NCI-H226 (cell line): ENCODE measurements at places on chromosomes 1 and 21.
A peak's percentile ranks its signal among the peaks of the same experiment; 100 is the strongest.

DNA sequence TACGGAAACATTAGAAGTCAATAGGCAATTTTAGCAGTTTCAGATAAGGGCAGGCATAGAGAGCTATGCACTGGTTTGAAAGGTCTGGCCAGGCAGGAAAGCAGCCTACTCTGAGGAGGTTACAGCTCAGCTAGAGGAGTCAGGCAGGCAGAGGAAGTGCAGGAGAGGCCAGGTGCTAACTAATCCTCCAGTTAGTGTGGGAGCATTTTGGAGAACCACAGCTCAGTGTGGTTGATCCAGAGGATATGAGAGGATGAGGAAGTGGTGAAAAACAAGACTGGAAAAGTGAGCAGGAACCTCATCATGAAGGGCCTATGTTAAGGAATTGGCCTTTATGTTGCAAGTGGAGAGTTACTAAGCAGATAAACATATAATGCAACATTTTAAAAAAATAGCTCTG is 282.4 kb upstream of the SGIP1 start:
- peak; percentile 48 for DNase-seq

- no peak for DNase-seq
These were observed 11.5 kb downstream of the RAP1GAP start for GRCh38 chr1:21657456-21658190.

GRCh38 chr1:47655521-47656300 is 217.9 kb downstream of the FOXD2 start:
- DNase-seq: no peak

DNA sequence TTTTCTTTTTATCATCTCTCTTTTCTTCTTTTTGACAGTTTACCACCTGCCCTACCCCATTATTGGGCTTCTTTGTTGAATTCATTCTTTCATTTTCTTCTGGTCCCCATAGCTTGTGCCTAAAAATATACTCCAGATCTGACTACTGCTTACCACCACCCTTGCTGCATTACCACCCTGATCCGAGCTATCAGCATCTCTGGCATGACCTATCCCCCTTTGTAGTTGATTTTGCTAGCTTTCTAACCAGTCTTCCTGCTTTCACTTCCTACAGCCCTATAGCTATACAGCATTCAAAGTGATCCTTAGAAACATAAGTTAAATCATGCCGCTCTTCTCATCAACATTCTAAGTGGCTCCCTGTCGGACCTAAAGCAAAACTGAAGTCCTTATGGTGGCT is 59.4 kb upstream of the MPC2 start:
- no peak for DNase-seq

DNA sequence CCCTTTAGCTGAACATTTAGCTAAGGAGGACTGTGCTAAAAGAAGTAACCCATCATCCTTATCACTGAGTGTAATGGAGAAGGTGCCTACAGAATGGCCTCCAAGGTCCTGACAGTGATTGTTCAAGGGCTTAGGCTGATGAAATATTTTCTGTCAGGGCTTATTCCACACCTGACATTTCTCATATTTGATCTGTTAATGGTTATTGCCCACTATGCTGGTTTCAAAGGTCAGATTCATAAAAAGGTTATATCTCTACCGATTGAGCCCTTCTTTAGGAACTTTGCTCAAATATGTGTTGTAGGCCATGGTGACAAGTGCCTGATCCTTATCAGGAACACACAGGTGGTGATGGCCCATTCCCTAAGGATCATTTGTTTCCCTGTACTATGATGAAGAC is 766.4 kb upstream of the ADGRL2 start:
- no peak for DNase-seq

GRCh38 chr1:107862064-107862463 is 102.9 kb downstream of the VAV3 start:
- DNase-seq: no peak

DNA sequence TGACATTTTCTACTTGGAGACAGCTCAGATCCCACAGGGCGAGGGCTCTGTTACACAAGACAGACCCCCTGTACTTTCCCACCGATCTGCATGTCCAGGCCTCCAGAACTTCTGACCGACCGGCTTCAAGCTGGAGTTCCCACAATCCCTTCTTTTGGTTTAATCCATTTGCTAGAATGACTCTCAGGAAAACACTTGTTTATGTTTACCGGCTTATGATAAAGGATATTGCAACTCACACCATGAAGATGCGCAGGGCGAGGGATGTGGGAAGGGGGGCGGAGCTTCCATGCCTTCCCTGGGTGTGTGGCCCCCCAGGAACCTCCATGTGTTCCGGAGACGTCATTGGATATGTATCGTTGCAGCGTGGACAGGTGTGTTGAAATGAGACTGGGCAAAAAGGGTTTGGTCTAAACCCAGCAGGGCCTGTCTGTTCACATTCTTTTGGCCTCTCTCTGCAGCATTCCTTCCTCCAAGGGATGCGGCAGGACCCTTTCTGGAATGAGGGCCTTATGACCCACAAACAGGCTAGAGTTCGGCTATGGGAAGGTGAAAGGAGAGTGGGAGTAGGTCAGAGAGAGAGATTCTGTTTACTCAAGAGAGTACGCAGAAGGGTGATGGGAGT is 7.5 kb upstream of the IGSF5 start:
- no peak for DNase-seq

- no peak for DNase-seq
These were observed 131.8 kb upstream of the SGIP1 start for GRCh38 chr1:66402194-66402593.

DNA sequence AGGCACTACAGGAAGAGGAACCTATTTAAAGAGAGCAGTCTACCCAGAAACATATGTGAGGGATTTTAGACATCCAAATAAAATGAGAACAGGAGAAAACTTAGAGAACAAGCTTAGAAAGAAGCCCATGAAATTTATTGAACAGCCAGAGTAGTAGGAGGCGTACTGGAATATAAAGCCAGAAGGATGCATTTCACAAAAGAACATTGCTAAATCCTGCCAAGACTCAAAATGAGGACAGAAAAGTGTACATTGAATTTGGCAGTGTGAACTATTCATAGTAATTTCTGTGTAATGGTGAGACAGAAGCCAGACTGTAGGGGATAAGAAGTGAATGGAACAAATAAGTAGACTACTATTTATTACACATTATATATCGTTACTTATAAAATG is 22.5 kb downstream of the CEPT1 start:
- no peak for DNase-seq

DNA sequence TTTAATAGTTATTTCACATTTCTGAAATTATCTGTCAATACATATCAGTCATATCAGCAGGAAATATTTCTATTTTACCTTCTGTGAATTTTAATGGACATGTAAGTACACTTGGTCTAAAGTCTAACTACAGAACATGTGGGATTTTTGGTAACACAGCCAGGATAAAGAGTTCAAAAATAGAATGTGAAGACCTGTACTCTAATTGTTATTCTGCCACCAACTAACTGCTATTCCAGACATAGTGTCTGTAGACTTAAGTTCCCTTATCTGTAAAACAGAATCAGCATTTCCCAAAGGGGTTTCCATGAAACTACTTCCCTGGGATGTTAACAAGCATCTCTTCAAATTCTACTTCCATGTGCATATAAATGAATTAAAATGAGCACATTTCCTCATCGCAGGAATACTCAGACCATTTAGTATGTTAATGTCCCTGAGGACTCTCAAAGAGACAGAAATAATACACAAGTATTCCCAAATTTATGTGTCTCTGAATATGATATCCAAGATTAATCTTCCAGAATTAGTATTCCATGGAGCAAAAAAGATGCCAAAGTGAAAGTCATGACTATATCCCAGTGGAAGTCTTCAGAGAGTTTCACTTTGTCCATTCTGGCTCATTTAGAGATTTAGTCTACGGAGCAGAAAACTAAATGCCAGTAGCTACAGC is 325.6 kb downstream of the NEGR1 start:
- no peak for DNase-seq

DNA sequence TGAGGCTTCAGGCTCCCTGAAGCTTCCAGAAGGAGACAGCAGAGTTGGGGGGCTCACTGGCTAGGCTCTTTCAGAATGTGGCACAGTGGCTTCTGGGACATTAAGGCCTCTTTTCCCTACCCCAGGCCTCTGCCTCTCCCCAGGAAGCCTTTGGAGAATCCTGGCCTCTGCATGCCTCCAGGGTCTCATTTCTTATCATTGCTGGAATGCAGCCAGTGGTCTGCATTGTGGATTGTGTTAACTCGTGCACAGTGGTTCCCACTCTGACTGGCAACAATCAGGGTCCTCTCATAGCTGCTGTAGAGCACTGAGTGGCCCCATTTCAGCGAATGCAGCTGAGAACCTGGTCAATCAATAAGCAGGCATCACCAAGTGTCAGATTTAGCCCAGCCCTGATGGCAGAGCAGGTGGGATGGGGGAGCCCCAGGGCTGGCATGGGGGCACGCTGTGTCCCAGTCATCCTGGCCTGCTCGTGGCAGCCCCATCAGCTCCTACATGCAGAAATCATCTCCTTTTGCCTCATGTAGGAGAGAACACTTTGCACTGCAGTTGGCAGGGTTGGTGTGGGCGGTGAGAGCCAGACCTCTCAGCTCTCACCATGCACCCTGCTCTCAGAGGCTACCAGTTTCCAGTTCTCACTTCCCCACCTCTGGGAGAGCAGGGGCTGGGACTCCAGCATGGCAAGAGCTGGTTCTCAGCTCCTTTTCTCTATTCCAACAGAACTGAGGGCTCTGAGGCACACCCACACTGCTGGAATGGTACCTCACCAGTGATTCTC is 13.4 kb downstream of the ADORA1 start:
- DNase-seq: no peak

DNA sequence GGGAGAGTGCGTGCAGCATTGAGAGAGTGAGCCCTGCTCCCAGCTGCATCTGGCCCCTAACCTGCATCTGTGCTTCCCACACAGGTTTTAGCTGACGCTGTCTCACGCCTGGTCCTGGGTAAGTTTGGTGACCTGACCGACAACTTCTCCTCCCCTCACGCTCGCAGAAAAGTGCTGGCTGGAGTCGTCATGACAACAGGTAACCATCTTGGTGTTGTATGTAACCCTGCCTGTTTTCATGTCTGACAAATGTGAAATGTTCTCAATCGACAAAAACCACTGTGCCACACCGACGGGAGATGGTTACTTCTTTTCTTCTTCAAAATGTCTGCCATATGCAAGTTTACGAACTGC is 105.8 kb downstream of the ADARB1 start:
- DNase-seq: no peak

- DNase-seq: no peak
These were observed 107.8 kb downstream of the TMEM53 start for GRCh38 chr1:44566281-44567046.

DNA sequence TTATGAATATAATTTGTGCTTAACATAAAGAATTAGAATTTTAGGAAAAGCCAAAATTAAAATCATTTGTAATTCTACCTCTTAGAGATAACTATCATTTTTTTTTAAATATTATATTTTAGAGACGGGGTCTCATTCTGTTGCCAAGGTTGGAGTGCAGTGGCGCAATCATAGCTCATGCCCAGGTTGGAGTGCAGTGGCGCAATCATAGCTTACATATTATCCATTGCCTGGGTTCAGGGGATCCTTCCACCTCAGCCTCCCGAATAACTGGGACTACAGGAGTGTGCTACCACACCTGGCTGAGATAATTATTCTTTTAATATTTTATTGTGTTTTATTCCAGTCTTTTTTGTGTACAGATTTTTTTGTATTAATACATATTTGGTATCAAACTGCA is 8.3 kb downstream of the RASAL2 start:
- DNase-seq: peak; percentile 49

GRCh38 chr1:153849487-153850185 is 73.1 kb downstream of the GATAD2B start:
- no peak for DNase-seq

DNA sequence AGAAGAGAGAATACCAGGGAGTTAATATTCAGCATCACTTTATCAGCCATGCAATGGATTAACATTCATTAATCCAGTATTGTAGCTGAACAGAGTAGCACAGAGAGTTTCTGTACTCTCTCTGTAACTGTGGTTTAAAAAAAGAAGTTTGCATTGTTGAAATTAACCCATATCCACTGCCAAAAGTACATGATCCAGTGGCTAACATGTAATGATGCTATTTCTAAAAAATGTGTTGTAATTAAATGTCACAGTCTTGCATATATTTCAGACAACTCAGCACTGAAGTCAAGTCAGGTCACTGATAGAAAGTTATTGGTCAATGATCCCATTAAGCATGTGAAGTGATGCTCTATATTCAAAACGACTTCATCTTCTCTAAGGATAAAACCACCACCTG is 141.3 kb downstream of the NRIP1 start:
- DNase-seq: no peak

DNA sequence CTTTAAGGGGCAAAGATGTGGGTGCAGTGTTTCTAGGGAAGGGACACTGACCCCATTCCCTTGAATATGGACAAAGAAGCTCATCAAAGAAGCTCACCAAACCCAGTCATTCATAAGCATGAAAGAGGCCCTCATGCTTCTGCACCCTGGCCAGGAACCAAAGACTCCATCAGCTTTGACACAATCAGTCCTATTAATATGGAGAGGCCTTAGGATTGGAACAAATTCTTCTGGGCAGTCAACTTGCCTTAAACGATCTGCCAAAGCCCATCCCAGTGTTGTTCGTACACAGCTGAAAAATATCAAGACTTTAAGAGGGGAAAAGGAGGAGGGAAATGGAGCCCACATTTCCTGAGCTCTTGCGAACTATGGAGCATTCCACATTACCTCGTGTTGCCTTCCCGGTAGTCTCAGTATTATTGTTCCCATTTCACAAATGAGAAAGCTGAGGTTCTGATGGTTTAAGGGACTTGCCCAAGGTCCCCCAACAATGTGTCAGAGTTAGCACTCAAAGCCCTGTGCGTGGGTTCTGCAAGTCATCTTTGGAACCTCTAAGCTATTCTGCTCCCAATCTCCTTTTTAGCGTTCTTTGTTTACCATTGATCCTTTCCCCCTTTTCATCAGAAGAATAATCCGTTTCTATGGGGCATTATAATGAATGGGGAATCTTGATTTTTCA is 161.9 kb downstream of the ZBTB18 start:
- no peak for DNase-seq

DNA sequence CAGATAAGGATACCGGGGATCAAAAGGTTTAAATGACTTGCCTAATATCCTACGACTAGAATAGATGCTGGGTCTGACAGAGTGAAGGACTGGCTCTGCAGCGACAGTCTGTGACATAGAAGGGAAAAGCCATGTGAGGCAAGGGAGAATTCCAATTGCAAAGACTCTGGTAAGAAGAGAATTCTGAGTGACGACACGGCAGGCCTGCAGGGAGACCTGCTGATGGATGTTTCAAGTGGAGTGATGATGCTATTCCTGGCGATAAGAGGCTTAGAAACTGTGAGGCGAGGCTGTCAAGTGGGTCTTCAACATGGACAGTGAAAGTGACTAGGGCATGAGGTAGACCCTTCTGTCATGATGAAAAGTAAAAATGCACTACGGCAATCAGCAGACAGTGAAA is 176.6 kb upstream of the PBX1 start:
- DNase-seq: no peak

GRCh38 chr1:31326461-31326860 is 29.6 kb downstream of the ZCCHC17 start:
- DNase-seq: no peak

- DNase-seq: peak; percentile 99
These were observed 4.5 kb upstream of the MEF2D start for GRCh38 chr1:156504821-156505678.

- DNase-seq: no peak
These were observed 32.7 kb upstream of the ENAH start for GRCh38 chr1:225685476-225686176.

GRCh38 chr1:83905315-83905907 is 93.5 kb downstream of the TTLL7 start:
- DNase-seq: no peak

GRCh38 chr1:28171246-28171645 is 5.2 kb downstream of the PTAFR start:
- DNase-seq: no peak
